ENCODE measurements at places on chromosomes 13 and 19. TPM values are rescaled to one million over a fixed set of nuclear protein-coding genes. Genes with fewer than 3 reads are reported as not detected.

CCDC70 gene
- polyA plus RNA-seq, result not detected

DNA sequence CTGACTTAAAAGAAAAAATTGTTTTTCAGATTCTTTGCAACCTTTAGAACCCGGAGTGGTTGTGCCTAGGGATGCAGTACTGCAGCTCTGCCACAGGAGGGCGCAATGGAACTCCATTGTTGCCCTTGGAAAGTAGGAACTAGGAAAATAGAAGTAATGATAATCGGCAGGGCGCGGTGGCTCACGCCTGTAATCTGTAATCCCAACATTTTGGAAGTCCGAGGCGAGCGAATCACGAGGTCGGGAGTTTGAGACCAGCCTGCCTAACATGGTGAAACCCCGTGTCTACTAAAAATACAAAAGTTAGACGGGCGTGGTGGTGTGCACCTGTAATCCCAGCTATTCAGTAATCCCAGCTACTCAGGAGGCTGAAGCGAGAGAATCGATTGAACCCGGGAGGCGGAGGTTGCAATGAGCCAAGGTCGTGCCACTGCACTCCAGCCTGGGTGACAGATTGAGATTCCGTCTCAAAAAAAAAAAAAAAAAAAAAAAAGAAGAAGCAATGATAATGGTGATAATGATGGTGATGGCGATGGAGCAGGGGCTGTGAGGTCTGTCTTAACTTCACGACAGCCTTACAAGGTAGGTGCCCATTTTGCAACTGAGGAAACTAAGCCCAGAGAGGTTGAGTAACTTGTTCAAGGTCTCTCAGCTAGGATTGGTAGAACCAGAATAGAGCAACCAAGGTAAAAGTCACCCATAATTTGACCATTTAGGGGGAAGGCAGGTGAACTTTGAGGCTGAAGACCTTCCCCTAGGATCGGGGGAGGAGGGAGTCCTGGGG lies 5.5 kb upstream of the ADAMTS10 start:
- no peak overlapping the region for H3K4me3 ChIP-seq
- peak; percentile 45 for DNase-seq
- H3K36me3 ChIP-seq, result no peaks in the 10 kb centered on the region

- peaks cover 19% of the 10 kb centered on the region for H3K36me3 ChIP-seq
- no peaks in the 10 kb centered on the region for H3K4me1 ChIP-seq
- H3K4me3 ChIP-seq, result no peak overlapping the region
These were observed 26.7 kb downstream of the MIER2 start for GRCh38 chr19:317710-318508.

KLK14 gene
- not detected for polyA plus RNA-seq

- no peaks in the 10 kb centered on the region for H3K4me1 ChIP-seq
- H3K36me3 ChIP-seq, result no peaks in the 10 kb centered on the region
- peak overlapping the region; percentile 15 for H3K4me3 ChIP-seq
These were observed 16.1 kb upstream of the USP29 start for GRCh38 chr19:57103573-57104277.

NXNL1 gene
- polyA plus RNA-seq, result not detected

DNA sequence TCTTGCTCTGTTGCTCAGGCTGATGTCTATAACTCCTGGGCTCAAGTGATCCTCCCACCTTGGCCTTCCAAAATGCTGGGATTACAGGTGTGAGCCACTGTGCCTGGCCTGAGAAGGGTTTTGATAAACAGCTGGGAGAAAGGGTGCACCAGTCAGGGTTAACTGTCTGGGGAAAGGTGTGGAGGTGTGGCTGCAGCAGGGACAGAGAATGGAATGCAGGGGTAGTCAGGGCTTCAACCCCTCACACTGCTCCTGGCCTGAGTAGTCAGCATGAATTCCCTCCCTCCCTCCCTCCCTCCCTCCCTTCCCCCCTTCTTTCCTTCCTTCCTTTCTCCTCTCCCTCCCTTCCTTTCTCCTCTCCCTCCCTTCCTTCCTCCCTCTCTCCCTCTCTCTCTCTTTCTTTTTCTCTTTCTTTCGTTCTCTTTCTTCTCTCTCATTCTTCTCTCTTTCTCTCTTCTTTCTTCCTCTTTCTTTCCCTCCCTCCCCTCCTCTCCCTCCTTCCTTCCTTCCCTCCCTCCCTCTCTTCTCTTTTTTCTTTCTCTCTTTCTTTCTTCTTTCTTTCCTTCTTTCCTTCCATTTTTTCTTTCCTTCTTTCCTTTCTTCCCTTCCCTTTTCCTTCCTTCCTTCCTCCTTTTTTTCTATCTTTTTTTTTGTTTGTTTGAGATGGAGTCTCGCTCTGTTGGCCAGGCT lies 16.0 kb downstream of the MYO1F start:
- no peak overlapping the region for H3K27ac ChIP-seq
- no peaks in the 10 kb centered on the region for H3K4me1 ChIP-seq
- H3K4me3 ChIP-seq, result no peak overlapping the region
- no peaks in the 10 kb centered on the region for H3K27me3 ChIP-seq
- DNase-seq, result no peak

KLF2 gene
- 11.5 TPM for polyA plus RNA-seq

- no peaks in the 10 kb centered on the region for H3K36me3 ChIP-seq
- no peak overlapping the region for H3K4me3 ChIP-seq
- no peak overlapping the region for H3K27ac ChIP-seq
- DNase-seq, result no peak
These were observed 29.6 kb upstream of the CALM3 start for GRCh38 chr19:46571495-46571894.

Measured in fibroblast of lung (primary cell).